ENCODE measurements at places on chromosomes 7 and 10.

GRCh38 chr7:4182605-4183300, 499.3 kb upstream of the FOXK1 start:
- no peak for DNase-seq

DNA sequence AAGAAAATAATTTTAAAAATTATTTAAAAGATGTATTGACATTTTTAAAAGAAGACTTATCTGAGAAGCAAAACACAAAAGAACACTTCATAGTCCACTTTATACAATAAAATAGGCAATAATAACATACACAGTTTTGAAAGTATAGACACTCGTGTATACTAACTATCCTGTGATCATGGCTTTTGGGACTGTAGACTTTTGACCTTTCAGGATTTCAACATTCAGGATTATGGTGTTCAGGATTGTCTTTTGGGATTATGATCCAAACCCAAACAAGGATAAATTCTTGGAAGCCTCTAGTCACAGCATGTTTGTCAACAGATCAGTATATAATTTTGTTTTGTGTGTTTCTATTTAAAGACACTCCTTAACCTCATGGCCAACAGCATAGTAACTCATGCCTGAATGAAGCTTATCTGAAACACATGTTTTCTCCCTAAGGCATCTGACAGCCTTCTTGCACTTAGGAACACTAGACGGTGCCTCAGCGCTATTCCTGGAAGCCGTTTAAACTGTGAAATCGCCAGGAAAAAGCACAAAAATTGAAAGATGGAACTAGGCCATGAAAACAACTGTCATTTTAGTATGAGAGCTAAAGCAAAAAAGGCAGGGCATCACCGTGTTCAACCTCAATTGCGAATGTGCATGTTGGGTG, 29.9 kb downstream of the GSAP start:
- no peak for DNase-seq

GRCh38 chr10:132307823-132308586, at the start of gene STK32C:
STK32C (minus strand) TSS chr10:132307950; CDS start chr10:132307833, 117 bp downstream.
- peak; percentile 76 for DNase-seq

- DNase-seq: no peak
Observed at GRCh38 chr7:134831862-134832261, 52.4 kb downstream of the CALD1 start.

DNA sequence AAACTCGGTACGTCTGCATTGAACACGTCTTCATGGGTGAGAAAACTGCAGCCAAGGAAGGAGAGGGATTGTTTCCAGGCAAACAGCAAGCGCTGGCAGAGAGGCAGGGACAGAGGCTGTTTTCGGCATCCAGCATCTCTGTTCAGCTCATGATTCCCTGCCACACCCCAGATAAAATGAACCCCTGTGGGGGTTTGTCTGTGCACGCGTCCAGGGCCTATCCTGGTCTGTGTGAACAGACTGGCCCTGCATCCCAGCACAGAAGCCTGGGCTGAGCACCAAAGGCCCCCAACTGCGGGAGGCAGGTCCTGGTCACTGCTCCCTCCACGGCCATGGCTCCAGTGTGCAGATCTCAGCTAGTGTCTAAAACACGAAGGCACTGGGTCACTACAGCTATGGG, 83.3 kb upstream of the FAM20C start:
- DNase-seq: no peak

DNA sequence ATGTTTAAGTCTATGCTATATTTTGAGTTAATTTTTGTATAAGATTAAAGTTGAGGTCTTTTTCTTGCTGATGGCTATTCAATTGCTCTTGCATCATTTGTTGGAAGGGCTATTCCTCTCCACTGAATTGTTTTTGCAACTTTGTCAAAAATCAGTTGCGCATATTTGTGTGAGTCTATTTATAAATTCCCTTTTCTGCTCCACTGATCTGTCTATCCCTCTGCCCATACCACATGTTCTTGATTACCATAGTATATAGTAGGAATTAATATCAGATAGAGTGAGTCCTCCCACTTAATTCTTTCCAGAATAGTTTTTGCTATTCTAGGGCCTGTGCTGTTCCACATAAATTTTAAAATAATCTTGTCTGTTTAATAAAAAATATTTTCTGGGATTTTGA, 152.4 kb upstream of the ADCY1 start:
- DNase-seq: no peak

GRCh38 chr7:127953423-127954356, 77.5 kb downstream of the LRRC4 start:
- DNase-seq: no peak

GRCh38 chr10:12961416-12962205, 39.9 kb downstream of the CCDC3 start:
- DNase-seq: no peak

DNA sequence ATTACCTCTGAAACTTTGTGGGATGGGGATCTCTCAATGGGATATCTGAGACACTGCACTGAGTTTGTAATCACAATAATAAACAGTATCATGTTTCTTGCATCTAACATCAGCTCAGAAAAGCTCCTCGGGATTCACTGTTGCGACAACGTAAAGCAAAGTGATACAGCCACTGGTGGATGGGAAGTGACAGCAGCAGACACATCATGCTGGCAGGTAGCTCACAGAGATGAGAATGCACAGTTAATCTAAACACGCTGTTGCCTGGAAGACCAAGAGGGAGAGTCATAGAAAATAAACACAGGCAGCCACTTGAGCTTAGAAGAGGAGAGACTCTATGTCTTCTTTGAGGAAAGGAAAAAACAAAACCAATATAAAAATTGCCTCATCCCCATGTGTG, 513.8 kb downstream of the MAGI2 start:
- DNase-seq: no peak

DNA sequence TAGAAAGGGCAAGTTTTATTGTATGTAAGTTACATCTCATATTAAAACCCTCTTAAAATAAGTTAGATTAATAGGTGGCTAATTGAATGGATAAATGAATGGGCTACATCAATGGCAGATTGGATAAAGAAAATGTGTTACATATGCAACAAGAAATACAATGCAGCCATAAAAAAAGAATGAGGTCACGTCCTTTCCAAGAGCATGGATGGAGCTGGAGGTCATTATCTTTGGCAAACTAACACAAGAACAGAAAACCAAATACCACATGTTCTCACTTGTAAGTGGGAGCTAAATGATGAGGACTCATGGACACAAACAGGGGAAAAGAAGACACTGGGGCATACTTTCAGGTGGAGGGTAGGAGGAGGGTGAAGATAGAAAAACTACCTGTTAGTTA, 182.2 kb upstream of the GNAI1 start:
- no peak for DNase-seq

All from natural killer cell (primary cell).